H1 (cell line): ENCODE measurements at places on chromosomes 6 and 20. TPM values are rescaled to one million over a fixed set of nuclear protein-coding genes. Genes with fewer than 3 reads are reported as not detected.

The APOBEC2 gene
- not detected in 2 replicates for total RNA-seq

- H3K27ac ChIP-seq: no peak overlapping the region
- no peak for DNase-seq
- H3K4me1 ChIP-seq: no peaks in the 10 kb centered on the region; the same call in 1 of the 2 replicates
- H3K4me3 ChIP-seq: no peak overlapping the region
- H3K27me3 ChIP-seq: no peaks in the 10 kb centered on the region
Measured at GRCh38 chr6:44036196-44036595, 91.1 kb downstream of the MRPL14 start.

The DEFB132 gene
- total RNA-seq: not detected in 2 replicates

- H3K27me3 ChIP-seq: no peaks in the 10 kb centered on the region
- DNase-seq: no peak
- no peaks in the 10 kb centered on the region for H3K4me1 ChIP-seq
- no peaks in the 10 kb centered on the region for H3K36me3 ChIP-seq
- no peak overlapping the region for H3K4me3 ChIP-seq
Measured at GRCh38 chr6:86609549-86610388, 327.6 kb upstream of the HTR1E start.

The RAB5IF gene
- 94.2 and 95.5 TPM in 2 replicates for total RNA-seq

The SALL4 gene
- total RNA-seq: 231 and 235 TPM in 2 replicates
